ENCODE measurements at places on chromosomes 3 and 15. TPM values are rescaled to one million over a fixed set of nuclear protein-coding genes. Genes with fewer than 3 reads are reported as not detected.

The TMEM266 gene
- 9.8 TPM for polyA plus RNA-seq

The DET1 gene
- 18.6 TPM for polyA plus RNA-seq

The CFAP100 gene
- 3.3 TPM for polyA plus RNA-seq

The SLC22A13 gene
- 2.7 TPM for polyA plus RNA-seq

The BCHE gene
- polyA plus RNA-seq = 7.3 TPM

DNA sequence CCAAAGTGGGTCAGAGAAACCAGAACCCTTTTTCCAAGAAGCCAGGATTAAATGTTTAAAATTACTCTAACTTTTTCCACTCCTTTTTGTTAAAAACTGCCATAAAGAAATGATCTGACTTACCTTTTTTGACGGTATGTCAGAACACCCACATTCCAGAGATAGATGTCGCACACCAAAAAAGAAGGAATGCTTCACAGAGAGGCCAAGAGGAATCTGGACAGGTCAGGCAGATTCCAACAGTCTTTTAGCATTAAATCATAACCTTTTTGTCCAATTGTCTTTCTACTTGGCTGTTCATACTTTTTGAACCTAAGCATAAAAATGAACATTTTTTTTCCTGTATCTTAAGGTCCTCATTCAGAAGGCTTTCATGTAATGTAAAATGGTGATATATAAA, 846.9 kb downstream of the NSUN3 start:
- no peak for DNase-seq

GRCh38 chr3:195570344-195570743, 13.4 kb downstream of the APOD start:
- no peak for DNase-seq

- no peak for DNase-seq
Observed at GRCh38 chr3:133208184-133208583, 170.0 kb downstream of the TMEM108 start.

DNA sequence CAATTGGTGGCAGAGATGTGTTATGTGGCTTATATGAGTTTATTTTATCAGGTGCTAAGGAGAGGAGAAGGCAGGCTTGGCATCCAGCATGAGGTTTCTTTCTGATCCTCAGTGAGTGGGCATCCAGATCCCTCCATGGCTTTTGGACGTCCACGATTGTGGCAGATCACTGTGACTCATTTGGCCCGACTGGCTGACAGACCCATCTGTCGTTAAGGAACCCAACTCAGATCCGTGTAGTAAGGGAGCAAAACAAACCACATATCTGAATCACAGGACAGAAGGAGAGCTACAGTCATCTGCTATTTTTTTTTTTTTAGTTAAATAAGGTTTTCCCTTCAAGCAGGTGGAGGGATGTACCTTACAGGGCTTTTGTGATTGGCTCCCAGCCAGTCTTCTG, 197.0 kb upstream of the KCNH8 start:
- DNase-seq = no peak

- DNase-seq = no peak
Observed at GRCh38 chr15:38660738-38661137, 96.1 kb upstream of the RASGRP1 start.

DNA sequence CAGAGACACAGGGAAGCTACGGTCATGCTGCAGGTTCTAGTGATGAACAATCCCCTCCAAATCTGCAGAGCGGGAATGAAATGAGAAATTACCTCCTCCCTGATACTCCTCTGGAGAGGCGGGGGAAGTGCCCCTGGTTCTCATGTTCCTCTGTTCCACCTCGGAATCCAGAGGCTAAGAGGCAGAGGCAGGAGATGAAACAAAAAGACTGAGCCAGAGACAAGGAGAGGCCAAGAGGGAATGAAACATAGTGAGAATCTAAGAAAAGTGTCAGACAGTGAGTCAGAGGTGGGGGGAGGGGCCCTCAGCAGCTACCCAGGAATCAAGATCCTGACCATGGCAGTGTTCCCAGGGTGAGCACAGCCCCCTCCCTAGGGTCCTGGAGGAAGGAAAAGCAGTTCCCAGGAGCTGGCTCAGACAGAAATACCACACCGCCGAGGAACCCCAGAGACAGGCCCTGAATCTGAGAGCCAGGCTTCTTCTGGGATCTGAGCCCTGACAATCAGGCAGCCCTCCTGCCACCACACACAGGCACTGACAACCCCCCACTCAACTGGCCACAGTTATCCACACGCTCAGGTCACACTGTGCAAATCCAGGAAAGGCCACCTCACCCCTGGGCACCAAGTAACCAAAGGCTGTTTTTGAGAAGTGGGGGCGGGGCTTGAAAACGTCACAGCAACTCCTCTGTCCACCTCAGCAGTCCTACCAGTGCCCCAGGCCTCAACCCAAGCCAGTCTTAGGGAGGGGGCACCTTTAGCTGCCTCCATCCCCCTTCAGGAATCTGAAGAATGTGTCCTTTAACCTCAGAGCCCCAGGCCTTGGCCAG, 2.4 kb downstream of the CSRNP1 start:
- peak; percentile 49 for DNase-seq

GRCh38 chr3:90031121-90031520, 923.7 kb downstream of the EPHA3 start:
- no peak for DNase-seq

GRCh38 chr3:69226071-69226470, 103.7 kb upstream of the LMOD3 start:
- no peak for DNase-seq

DNA sequence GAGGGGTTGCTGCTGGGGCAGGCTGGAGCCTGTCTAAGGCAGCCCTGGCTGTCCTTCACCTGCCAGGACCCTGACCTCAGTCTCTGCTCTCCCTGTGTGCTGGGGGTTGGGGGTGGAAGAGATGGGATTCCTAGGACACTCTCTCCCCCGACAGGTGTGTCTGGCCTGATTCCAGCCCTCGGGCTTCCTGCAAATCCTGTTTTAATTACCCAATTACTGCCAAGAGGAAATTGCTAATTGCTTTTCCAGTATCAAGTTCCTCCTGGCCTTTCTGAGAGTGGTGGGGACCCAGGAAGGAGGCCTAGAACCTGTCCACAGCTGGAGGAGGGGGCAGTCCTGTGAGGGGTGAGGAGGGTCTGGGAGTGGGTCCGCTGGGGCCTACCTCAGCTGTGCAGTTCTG, 15.8 kb downstream of the PLXNA1 start:
- no peak for DNase-seq

- DNase-seq = no peak
Observed at GRCh38 chr3:196120291-196120951, 38.5 kb upstream of the TFRC start.

DNA sequence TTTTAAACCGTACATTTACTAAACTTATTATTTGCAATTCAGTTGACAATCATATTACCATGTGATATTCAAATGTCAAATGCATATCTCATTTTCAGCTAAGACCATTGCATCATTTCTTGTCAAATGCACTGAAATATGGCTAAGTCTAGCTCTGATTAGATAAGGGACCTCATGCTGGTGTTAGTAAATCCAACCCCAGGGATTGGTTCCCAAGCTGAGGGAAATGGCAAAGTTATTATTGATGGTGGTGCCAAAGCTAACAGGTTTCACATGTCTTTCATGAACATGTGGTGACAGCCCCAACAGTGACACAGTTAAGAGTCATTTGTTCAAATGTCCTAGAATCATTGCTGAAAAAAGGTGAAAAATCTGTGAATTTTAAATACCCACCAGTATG, 641.1 kb downstream of the MECOM start:
- DNase-seq = no peak

DNA sequence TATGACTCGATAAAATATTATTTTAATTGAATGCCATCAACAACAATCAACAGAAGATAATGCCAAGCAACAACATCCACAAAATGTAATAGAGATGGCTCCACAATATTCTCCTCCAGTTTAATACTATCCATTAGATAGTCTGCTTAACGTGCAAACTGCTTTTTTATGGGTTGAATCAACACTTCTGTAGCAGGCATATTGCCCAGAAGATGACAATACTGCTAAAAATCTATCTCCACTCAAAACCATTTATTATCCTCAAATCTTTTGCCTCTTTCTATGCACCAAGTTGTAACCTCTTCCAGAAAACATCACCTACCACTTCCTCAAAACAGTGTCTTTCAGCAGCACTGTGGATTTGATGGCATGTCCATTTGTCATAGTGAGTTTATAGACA, 295.7 kb upstream of the LMCD1 start:
- DNase-seq = no peak

DNA sequence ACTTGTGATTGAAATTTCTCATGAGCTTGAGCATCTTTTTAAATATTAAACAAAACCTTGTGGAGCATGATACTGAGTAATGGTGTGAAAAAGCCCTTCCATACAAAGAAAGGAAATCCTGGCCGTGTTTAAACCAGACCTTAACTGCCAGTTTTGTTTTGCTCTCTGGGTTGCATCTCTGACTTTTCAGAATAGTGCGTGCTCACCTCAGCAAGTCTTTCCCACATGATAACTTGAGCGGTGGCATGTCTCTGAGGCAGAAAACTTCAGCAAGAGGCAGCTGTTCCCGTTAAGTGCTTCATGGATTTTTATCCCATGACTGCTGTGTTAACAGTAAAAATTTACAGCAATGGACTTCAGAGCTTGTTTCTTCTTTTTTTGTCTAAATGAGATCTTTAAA, 393.3 kb downstream of the FEZF2 start:
- peak; percentile 23 for DNase-seq

- DNase-seq = no peak
Observed at GRCh38 chr3:16485395-16485992, 28.0 kb downstream of the RFTN1 start.

DNA sequence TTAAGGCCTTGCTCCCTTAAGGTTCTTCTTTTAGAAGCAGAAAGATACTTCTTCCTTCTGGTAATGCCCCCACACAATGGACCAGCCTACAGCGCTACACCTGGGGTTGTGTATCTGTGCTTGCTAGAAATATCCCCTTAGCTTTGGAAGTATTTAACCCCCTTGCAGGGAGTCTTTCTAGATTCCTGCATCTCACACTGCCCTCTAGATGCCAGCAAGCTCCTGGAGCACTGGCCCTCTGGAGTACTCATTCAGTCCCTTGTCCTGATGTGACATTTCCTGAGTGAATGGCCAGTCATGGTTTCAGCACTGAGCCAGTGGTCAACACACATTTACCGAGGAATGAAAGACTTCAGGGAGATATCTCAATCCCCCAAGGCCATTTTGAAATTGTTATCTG, 30.4 kb upstream of the RBP2 start:
- no peak for DNase-seq

DNA sequence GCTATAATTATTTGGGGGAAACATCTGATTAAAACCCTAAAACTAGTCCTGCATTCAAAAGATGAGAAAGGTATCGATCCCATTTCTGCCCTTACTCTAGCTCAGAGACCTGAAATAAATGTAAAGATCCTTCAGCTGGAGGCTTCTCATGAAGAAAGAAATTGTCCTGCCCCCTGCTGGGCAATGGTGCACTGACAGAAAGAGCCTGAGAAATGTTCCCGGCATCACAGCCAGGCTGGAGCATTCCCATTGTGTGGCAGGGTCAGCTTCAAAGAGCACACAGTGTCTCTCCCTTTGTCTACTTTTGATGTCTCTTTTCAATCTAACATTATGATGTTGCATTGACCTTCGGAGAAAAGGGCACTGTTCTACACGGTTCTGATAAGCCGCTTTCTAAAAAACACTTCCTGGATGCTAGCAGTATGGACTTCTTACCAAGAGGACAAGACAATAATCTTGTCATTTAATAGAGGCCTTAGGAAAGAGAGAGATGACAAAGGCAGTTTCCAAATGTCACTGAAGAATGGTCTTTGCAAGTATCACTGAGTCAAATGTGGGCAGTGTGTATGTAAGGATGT, 287.5 kb downstream of the MAGI1 start:
- no peak for DNase-seq

- DNase-seq = no peak
Observed at GRCh38 chr3:119013951-119014350, 20.7 kb downstream of the IGSF11 start.

GRCh38 chr3:96900031-96900430, 85.6 kb downstream of the EPHA6 start:
- no peak for DNase-seq

DNA sequence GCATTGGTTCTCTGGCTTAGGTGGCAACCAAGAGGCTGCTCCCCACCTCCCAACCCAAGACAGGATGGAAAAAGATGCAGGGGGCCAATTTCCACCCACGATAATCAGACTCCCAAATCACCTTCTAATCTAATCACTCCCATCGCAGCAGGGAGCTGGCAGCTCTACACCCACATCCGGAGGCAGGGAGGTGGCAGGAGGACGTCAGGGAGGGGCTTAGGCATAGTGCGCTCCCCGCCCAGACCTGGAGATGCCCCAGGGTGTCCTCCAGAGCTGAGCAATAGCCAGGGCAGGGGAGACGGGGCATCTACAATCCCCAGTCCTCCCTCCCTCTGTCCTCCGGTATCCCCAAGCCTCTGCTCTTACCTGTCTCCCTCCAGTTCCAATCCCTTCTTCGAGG, 70.5 kb upstream of the SEC13 start:
- DNase-seq = no peak

- DNase-seq = no peak
Observed at GRCh38 chr15:78641749-78642275, 802 bp upstream of the CHRNB4 start.

GRCh38 chr3:59791774-59792308, 742.0 kb upstream of the CFAP20DC start:
- DNase-seq = no peak

DNA sequence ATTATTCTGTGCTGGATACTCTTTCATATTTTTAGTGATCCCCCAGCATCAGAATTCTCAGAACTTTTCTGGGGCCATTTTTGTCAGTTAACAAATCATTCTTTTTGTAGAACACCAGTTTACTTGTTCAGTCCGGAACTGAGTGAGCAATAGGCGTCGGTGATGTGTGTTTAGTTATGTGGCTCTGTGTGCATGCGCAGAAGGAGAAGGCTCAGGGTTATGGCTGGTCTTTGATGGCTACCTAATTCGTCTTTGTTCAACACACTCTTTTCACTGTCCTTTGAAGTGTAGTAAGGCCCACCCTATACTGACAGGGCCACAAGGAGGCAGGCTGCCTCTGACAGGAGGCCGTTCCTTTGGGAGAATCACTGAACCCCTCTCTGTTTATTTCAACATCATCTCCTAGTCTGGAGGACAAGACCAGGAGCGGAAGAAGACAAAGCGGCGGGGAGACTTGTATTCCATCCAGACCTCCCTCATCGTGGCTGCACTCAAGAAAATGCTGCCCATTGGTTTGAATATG, 158.2 kb upstream of the CHRM5 start:
- DNase-seq = no peak
